ENCODE measurements at places on chromosomes 7 and 10.

DNA sequence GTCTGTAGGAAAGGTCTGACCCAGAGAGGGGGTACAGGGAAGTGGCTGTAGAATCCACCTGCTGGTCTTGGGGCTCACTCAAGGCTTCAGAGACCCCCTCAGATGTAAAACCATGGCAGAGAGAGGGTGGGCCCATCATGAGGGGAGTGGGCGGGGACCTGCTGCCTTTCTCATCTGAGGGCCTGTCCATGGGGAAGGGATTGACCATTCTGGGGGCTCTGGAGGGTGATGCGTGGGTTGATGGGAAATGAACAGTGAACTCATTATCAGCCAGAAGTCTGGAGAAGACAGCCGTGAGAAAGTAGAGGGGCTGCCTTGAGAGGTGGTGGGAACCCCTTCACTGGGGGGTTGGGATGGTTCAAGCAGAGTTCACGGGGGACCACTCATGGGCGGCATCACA, 66.8 kb downstream of the MINDY4 start:
- DNase-seq: no peak

DNA sequence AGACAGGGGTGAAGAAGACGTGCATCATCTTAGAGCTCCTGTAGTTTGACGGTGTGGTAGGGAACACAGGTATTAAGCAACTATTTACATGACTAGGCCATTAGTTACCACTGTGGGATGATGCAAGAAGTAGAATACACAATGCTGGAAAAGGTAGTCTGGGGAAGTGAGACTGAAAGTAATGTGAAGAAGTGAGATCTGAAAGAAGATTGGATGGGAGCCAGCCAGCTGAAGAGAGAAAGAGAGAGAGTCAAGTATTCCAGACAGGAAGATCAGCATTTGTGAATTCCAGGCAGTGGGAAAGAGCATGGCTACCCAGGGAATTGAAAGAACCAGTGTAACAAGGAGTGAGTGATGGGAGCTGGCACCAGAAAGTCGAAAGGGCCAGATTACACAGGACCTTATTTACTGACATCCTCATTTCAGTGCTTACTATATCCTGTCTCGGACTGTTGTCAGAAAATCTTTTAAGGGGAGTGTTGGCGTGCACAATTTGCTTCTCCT, 4.0 kb upstream of the CFAP58 start:
- no peak for DNase-seq

DNA sequence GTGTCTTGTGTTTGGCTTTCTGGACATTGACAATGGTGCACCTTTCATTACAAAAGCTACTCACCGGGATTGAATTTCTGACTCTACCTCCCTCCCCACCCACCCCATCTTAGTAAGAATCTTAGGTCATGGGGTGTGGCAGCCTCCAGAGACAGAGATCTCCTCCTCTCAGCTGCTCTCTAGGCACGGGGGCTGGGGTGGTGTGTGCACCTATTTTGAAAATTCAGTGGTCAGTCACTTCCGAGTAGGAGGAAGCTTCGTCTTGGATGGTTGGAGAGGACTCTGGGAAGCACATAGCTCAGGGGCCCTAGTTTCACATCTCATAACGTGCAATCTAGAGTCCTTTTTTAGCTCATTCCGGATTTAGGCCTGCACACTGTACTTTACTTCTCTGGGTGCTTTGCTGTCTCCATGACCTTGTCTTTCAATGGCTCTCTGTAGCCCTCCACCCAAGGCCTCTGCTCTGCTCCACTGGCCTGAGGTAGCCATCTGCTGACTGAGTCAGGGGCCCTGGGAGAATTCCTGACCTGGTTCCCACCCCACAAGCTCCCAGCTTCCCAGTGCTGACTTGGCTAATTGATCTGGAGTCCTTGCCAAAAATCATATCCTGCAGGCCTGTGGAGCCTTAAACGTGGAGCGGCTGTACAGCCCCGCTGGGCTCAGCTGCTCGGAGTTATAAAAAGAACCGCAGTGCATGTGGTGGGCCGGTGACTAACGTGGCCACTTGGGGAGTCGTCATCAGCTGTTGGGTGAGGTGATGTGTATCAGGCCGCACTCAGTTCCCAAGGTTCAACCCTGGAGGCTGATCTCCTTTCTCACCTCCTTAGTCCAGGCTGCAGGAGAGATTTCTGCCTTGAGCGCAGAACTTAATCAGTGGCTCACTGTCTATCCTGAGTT, 19.3 kb upstream of the ADAMTS14 start:
- no peak for DNase-seq

GRCh38 chr7:157394246-157395191, 57.7 kb downstream of the DNAJB6 start:
- DNase-seq: no peak

GRCh38 chr10:122254831-122255230, 16.3 kb upstream of the BTBD16 start:
- DNase-seq: no peak

DNA sequence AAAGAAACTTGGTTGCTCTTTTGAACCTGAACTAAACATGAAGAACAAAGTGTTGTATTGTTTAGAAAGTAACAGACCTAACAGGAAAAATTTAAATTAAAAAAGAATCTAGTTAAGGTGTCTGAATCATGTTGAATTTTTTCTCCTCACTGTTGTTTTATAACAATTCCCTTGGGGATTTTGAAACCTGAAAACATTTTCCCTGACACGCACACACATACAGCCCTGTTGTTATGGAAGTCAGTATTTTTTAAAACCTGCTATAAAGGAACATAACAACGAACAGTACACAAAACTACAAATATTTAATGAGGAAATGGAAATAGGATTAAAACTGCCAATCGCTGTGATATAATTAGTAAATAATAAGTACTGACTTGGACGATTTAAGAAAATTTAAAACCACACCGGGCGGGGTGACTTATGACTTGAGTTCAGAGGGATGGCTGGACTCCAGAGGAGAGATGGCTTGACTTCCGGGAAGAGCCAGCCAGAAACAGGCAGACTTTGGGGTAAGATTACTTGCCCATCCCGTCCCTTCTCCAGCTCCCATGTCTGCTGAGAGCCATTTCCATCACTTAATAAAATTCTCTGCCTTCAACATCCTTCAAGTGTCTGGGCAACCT, 16.2 kb upstream of the SPOCK2 start:
- no peak for DNase-seq

- DNase-seq: no peak
These were observed 136.2 kb upstream of the RET start for GRCh38 chr10:42940487-42941294.

DNA sequence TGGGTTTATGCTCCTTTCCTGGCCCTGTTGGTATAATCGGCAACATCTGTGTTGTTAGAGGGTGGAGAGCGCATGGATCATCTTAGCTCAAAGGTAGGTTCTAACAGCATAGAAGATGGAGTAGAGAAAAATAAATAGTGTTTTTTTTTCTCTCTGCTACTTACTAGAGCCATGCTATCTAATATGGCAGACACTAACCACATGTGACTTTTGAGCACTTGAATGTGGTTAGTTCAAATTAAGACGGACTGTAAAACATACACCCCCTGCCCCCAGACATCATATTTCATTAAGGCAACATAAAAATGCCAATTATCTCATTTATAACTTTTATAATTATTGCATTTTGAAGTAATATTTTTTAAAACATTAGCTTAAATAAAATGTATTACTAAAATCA, 525.1 kb downstream of the KIF20B start:
- DNase-seq: no peak

- no peak for DNase-seq
These were observed 279.2 kb downstream of the CXCL12 start for GRCh38 chr10:44105696-44106095.

DNA sequence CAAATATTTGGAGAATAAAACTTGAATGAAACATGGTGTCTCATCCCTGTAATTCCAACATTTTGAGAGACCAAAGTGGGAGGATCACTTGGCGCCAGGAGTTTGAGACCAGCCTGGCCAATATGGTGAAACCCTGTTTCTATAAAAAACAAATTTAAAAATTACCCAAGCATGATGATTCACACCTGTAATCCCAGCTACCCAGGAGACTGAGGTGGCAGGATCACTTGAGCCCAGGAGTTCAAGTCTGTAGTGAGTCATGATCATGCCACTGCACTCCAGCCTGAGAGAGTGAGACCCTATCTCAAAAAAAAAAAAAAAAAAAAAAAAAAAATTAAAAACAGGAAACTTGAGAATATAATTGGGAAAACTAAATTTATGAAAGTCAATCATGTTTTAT, 481.1 kb downstream of the SEMA3D start:
- DNase-seq: no peak

GRCh38 chr10:132639470-132639869, 101.9 kb downstream of the INPP5A start:
- no peak for DNase-seq

DNA sequence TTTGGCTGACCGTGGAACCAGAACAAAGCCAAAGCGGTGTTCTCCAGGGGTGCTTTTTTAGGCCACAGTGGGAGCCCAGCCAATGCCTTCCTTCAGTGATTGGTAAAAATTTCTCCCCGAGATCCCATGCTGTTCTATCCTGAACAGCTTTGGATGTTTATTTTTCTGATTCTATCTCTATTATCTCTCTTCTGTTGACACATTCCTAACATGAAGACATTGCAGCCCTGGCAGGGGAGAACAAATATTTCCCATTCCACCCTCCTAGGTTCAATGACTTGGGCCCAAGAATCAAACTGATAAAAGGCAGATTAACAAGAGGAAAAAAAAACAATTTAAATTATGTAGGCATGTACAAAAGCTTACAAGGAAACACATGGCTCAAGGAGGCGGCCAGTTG, 162.7 kb downstream of the PFKFB3 start:
- DNase-seq: no peak

- no peak for DNase-seq
These were observed 1.3 kb downstream of the CYP26C1 start for GRCh38 chr10:93061594-93062513.

GRCh38 chr7:139772873-139773272, 4.9 kb downstream of the HIPK2 start:
- DNase-seq: no peak

GRCh38 chr7:135939261-135939812, 37.8 kb downstream of the MTPN start:
- DNase-seq: no peak

DNA sequence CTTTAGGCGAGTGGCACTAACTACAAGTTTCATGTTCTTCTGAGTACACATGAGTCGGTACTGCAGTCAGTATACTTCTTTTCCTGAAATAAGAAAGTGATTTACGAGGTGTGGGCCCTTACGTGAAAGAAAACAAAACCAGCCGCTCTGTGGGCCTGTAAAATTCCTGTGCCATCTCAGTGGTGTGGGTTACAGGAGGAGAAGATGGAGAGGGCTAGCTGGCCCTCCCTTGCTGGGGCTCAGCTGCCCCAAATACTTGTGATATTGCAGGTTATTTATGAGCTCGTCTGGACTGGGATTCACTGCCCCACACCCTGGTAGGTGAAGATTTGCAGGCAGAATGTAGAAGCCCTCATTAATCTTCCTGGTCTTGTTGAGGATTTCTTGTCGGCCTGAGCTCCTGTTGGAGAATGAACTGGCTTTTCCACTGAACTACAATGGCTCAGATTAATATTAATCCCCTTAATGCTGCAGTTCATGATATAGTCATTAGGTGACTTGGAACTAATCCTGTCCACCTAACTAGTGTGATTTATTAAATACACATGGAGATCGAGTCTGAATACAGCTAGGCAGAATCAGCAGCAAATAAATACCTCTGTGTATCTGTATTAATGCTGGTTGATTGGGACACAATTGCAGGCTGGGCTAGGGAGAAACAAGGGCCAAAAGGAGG, 68.0 kb downstream of the GBF1 start:
- DNase-seq: no peak

GRCh38 chr7:158366346-158366745, 221.3 kb downstream of the PTPRN2 start:
- DNase-seq: no peak

Measured in NCI-H1417 treated with DMSO at 0.1 percent for 48 hours (cell line).